ENCODE measurements at places on chromosomes 7 and 10.

GRCh38 chr7:107063245-107064120 is 19.0 kb downstream of the PRKAR2B start:
- no peak for DNase-seq

DNA sequence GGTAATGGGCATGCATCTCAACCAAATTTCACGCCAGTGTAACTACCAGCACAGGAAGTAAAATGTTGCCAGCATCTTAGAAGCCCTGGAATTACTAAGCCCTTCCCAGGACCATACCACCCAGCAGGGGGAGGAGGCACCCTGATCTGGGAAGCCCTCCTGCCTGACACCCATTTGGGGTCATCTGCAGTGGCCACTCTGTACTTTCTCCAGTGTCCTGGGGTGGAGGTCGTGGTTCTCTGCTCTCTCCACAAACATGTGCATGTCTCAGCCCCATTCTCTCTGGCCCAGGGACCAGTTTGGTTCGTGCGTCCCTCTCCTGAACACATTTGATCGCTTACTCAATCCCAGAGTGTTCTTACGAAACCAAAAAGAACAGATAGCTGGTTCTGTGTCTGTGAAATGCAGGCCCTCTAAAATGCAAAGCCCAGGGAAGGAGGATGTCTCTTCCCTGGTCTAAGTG is 9.4 kb upstream of the LRRC27 start:
- DNase-seq, result no peak

DNA sequence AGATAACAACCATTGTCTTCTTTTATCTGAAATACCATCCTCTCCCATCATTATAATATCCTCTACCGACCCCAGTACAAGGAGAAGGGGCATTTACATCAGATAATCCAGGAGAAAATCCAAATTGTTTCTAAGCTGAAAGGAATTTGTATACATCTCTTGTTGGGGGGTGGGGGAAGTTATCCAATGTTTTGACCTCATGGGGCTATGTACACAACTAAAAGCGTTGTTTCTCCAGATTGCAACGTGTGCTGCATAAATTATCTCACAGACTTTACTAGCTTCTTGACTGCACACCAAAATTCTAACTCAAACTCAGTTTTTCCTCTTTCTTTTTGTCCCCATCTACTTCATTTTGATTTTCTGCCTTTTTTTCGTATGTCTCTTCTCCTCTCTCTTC is 156.7 kb downstream of the TWIST1 start:
- no peak for DNase-seq

- DNase-seq, result no peak
Measured at GRCh38 chr7:144011458-144012230, 11.5 kb downstream of the OR6B1 start.
